Stimulated activated CD8-positive, alpha-beta memory T cell treated with anti-CD3 and anti-CD28 coated beads, Interleukin-4, amount 100 ng/mL, for 4 hours (primary cell): ENCODE measurements at places on chromosomes 2 and 18.

DNA sequence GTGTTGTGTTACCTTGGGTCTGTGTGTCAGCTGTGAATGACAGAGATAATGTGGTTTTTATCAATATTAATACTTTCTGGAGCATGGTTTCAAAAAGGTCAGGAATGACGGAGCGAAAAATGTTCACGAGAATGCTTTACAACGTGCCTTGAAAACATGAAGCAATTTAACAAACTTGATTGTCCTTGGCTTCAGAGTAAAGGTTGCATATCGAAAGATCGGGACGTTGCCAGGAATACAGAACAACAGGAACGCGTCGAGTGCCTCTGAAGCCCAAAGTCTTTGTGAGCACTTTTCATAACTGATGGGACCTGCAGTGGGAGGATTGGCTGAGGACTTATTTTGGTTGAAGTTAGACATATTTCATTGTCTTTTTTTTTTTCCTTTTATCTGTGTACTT is 206.1 kb downstream of the ZNF407 start:
- no peak for DNase-seq

- no peak for DNase-seq
Measured at GRCh38 chr18:44411976-44412375, 268.7 kb upstream of the SETBP1 start.

- DNase-seq: no peak
Measured at GRCh38 chr2:48548840-48549239, 18.9 kb downstream of the STON1 start.

GRCh38 chr2:219615036-219615435 is 12.4 kb upstream of the SLC4A3 start:
- DNase-seq: no peak

- no peak for DNase-seq
Measured at GRCh38 chr2:7987992-7988391, 693.9 kb upstream of the ID2 start.

DNA sequence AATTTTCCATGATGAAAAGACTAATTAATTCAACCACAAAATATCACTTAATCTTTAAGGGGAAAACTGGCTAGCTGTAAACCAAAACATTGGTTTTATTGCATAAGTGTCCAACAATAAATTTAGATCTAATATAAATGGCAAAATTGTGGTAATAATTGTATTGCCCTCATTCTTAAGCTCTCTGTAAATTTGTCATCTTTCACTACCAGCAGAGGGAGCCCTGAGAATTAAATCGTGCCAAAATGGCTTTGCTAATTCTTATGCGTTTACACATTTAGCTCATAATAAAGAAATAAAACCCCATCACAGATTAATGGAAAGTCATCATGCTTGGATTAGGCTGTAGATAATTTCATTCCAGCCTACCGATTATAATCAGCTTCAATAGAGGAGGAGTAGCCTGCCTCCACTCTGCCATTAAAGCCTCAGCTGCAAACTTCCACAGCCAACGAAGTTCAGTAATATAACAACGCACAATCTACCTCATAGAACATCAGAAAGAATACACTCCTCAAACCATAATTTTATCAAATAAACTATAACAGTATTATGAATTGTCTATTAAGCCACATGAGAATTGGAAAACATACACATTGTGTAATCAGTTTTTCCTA is 70.0 kb upstream of the ATP5MC3 start:
- DNase-seq: no peak

- DNase-seq: no peak
Measured at GRCh38 chr2:232859385-232859916, 10.6 kb upstream of the SNORC start.

DNA sequence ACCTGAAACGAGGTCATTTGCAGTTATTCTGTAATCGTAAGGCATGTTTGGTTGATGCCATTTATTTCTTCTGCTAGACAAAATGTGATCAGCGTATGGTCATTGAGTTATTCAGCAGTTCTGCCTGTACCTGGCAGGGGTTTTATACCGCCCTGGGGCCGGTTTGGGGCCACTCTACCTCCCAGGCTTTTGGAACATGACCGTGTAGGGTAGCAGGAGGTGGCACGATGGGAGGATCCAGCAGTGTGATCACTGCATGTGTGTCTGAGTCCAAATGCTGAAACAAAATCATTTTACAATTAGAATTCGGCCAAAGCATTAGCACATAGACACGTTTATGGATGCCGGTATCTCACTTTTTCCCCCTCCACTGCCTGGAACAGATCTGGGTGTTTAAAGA is 26.7 kb downstream of the LPIN1 start:
- DNase-seq: no peak

- DNase-seq: no peak
Measured at GRCh38 chr18:48453330-48454066, 44.3 kb upstream of the ZBTB7C start.

GRCh38 chr2:186570604-186571003 is 19.3 kb upstream of the ITGAV start:
- DNase-seq: no peak
